ENCODE measurements at places on chromosomes 2 and 18.

GRCh38 chr2:85156619-85157018 lies 23.4 kb downstream of the TCF7L1 start:
- no peak for DNase-seq

GRCh38 chr18:48098007-48098406 lies 167.5 kb upstream of the SMAD2 start:
- no peak for DNase-seq

DNA sequence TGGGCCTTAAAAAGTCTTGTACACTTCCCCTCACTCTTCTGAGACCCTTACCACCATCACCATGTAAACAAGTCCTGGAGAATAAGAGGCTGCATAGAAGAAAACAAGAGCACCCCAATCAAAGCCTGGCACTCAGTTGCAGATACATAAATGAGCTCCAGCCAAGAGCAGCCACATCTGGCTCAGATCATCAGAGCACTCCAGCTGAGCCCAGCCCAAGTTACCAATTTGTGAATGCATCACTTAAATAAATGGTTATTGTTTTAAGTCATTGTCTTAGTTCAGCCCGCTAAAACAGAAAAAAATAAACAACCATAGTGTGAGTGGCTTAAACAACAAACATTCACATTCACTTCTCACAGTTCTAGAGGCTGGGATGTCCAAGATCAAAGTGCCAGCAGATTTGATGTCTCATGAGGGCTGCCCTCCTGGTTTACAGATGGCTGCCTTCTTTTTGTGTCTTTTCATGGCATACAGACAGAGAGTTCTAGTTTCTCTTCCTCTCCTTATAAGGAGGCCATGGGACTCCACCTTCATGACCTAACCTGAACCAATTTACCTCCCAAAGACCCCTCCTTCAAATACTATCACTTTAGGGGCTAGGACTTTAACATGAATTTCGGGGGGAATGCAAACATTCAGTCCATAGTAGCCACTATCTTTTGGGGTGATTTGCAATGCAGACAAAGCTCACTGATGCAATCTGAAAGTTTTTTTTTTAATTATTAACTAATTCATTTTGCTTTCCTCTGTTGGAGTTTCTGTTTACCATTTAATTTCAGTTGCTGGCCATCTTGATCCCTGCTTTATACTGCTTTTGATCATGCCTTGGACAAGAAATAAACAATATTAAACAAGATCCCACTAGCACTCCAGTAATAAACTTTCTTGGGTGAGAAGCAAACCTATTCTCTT lies 187.5 kb upstream of the ACVR2A start:
- DNase-seq, result no peak

GRCh38 chr2:100113990-100114433 lies 28.4 kb downstream of the AFF3 start:
- DNase-seq, result no peak
